ENCODE measurements at places on chromosomes 13 and 19.

DNA sequence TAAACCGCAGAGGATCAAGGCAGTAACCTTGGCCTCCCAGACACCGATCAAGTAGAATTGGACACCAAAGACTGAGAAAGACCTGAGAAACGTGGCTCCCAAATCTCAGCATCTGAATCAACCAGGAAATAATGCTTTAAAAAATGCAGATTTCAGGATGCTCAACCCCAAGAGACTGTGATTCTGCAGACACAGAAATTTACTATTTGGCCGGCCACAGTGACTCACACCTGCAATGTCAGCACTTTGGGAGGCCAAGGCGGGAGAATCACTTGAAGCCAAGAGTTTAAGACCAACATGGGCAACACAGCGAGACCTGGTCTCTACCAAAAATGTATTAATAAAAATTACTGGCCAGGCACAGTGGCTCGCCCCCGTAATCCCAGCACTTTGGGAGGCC lies 6.2 kb downstream of the ABCC4 start:
- DNase-seq = no peak

DNA sequence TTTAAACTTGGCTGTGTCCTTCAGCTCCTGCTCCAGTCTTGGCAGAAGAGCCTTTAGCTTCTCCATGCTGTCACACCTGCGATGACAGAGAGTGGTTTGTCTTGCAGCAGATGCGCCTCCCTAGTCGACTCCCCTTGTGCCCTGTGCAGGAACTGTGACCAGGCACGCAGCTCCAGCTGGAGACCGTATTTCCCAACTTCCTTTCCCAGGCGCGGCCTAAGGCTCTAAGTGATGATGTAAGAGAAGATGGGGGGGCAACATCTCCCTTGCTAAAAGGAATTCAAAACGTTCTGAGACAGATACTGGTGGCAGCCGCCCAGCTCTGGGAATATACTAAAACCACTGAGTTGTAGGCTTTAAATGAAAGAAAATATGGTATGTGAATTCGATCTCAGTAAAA lies 16.3 kb downstream of the DCUN1D2 start:
- peak; percentile 91 for DNase-seq

DNA sequence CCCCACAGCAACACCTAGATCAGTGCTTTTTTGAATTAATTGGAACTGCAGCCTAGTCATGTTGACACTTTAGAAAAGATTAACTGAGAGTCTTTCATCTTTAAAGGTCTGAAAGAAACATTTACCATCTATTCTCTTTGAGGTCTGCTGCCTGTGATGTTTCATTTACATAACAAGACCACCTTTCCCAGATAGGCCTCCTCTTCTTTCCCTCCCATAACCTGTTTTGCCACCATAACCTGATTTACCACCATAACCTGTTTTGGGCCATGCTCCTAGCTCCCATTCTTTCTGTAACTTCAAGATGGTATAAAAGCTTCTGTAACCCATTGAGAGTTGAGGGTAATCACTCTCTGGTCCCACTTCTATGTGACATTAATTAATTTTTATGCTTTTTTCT lies 320.8 kb downstream of the PCDH20 start:
- no peak for DNase-seq

- DNase-seq = peak; percentile 72
Observed at GRCh38 chr19:40613690-40614621, 12.8 kb downstream of the LTBP4 start.

DNA sequence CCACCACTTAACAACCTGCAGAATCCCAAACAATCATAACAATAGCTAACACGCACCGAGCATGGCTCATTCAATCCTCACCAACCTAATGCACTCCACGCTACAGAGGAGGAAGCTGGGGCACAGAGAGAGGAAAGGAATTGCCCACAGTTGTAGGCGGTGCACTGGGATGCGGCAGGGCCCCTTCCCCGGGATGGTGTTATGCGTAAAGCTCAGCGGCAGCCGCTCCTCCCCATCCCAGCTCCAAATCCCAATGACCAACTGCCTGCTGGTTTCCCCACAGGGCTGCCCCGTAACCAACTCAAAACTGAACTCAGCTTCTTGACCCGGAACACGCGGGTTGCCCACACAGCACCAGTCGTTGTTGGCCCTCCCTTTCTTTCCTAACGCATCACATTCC lies 42.2 kb downstream of the SERP2 start:
- no peak for DNase-seq

GRCh38 chr13:38045278-38046048 lies 175.9 kb upstream of the TRPC4 start:
- DNase-seq = peak; percentile 33

DNA sequence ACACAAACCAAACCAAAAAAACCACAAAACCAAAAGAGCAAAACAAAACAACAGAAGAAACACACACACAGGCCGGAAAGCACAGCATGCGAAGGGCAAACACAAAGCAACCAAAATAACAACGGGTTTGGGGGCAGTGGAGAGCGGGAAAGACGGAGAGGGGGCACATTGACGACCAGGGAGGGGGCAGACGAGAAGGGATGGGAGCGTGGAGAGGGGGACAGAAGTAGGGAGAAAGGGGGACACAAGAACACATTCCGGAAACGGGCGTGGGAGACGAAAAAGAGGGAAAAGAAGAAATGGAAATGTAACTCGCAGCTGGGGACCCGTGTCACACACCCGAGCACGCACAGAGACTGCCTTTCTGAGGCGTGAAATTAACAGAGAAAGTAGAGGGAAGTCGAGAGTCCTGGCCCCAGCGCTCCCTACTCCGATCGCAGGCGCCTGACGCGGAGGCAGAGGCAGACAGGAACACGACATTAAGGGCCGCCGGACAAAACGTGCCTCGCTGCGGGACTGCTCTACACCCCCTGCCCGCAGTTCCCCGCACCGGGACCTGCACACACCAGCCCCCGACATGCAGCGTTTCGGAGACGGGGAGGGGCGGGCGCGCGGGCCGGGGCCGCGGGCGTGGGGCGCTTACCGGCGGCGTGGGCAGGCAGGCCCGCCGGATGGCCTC lies 652 bp downstream of the POU4F1 start:
- DNase-seq = no peak

DNA sequence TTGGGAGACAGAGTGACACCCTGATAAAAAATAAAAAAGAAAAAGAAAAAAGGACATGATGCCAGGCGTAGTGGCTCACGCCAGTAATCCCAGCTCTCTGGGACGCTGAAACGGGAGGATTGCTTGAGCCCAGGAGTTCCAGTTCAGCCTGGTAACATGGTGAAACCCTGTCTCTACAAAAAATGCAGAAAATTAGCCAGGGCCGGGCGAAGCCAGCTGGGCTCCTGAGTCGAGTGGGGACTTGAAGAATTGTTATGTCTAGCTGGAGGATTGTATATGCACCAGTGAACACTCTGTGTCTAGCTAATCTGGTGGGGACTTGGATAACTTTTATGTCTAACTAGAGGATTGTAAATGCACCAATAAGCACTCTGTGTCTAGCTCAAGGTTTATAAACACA lies 32.3 kb downstream of the TMPRSS9 start:
- no peak for DNase-seq

DNA sequence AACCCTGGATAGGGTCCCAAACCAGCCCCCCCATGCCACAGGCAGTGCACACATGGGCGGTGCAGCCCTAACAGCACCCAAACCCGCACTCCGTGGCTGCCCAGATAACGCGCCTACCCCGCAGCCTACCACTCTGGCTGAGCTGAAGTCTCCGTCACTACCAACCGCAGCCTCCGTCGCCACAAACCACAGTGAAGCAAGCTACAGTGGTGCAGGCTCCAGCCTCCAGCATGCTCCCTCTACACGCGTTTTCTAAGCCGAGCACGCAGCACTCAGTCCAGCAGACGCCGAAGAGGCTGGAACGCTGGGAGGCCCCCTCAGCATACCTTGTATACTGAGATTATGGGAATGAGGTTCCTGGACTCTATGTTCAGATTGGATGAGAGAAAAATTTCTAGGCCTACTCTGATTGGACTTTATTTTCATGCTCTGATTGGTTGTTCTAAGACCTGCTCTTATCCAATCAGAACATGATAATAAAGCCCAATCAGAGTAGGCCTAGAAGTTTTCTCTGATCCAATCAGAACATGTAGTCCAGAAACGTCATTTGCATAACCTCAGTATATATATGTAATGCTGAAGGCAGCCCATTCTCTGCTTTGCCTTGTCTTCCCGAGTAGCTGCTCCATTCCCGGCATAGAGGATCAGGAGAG lies 56.7 kb upstream of the C1QTNF9B start:
- no peak for DNase-seq

DNA sequence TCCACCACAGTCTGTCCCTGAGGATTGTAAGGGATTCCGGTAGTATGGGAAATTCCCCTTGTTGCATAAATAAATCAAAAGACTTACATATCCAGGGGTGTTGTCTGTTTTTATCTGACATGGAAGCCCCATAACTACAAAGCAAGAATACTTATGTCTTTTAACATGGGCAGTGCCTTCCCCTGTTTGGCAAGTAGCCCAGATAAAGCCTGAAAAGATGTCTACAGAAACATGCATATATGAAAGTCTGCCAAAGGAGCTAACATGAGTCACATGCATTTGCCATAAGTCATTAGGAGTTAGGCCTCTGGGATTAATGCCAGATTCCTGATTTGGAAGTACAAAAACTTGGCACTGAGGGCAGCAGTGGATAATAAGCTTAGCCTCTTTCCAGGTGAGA lies 62.1 kb downstream of the ZNF737 start:
- DNase-seq = peak; percentile 35

Data from IMR-90 (cell line).